ENCODE measurements at places on chromosomes 2 and 18. TPM values are rescaled to one million over a fixed set of nuclear protein-coding genes. Genes with fewer than 3 reads are reported as not detected.

The DPP4 gene
- 15.5 TPM for total RNA-seq

The NFU1 gene
- 142 TPM for total RNA-seq

The RAB6D gene
- not detected for total RNA-seq

The GNLY gene
- 9.8 TPM for total RNA-seq

The KCNF1 gene
- total RNA-seq, result not detected

The BMP10 gene
- total RNA-seq, result not detected

The HOXD3 gene
- total RNA-seq, result 23.0 TPM

The RIT2 gene
- not detected for total RNA-seq
